NCI-H1930 (cell line): ENCODE measurements at places on chromosomes 4 and X.

- DNase-seq = no peak
Observed at GRCh38 chrX:37922928-37923327, 75.6 kb upstream of the DYNLT3 start.

- no peak for DNase-seq
Observed at GRCh38 chr4:117093571-117093970, 8.2 kb upstream of the TRAM1L1 start.

DNA sequence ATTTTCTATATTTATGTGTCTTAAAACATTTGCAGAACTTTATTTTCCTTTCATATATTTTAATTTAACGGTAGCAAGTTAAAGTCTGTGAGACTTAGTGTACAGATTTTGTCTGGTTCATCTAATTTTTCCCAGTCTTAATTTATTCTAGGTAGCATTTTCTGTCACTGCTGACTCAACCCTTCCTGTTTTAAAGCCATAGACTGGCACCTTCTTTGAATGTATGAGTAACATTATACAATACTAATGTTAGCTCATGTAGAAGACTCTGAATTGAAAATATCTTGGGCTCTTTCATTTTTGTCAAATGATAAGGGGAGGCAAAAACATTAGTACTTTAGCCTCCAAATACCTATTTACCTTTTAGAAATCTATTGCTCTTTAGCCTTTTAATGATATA, 43.6 kb downstream of the BLTP1 start:
- no peak for DNase-seq

DNA sequence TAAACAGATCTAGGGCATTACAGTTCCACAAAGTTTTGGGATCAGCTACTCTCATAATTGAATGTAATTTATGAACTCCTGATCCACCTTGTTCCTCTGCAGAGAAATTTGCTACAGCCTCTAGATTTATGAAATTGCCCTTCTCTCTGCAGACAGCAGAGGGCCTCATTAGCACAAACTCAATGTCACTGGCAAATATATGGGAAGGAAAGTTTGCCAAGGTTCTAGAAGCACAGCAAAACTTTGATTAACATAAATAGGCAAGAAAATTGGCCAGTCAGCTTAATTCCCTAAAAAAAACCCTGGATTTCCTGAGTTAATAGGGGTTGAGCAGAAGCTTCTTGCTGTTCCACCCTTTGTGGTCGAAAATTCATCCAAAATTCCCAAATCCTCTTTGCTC, 31.5 kb downstream of the PRPS1 start:
- DNase-seq = no peak

- DNase-seq = no peak
Observed at GRCh38 chr4:81715757-81716156, 244.1 kb upstream of the RASGEF1B start.

GRCh38 chr4:96473246-96473645, 633.4 kb downstream of the PDHA2 start:
- no peak for DNase-seq

DNA sequence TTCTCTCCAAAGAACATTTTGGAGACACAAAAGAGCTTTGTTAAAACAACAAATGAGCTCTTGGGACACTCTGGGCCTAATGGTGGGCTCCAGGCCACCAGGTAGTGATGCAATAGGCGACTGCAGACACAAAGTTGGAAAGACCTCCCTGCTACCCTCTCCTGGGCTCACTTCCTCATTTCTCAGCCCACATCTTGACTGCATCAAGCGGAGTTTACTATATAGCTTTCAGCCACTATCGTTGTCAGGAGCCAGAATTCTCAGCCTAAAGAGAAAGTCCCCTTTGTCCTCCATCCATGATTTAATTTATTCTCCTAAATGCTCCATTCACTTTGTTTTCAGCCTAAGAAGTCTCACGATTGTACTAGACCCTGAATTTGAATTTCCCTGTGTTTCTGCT, 114.9 kb downstream of the EFHC2 start:
- DNase-seq = no peak

DNA sequence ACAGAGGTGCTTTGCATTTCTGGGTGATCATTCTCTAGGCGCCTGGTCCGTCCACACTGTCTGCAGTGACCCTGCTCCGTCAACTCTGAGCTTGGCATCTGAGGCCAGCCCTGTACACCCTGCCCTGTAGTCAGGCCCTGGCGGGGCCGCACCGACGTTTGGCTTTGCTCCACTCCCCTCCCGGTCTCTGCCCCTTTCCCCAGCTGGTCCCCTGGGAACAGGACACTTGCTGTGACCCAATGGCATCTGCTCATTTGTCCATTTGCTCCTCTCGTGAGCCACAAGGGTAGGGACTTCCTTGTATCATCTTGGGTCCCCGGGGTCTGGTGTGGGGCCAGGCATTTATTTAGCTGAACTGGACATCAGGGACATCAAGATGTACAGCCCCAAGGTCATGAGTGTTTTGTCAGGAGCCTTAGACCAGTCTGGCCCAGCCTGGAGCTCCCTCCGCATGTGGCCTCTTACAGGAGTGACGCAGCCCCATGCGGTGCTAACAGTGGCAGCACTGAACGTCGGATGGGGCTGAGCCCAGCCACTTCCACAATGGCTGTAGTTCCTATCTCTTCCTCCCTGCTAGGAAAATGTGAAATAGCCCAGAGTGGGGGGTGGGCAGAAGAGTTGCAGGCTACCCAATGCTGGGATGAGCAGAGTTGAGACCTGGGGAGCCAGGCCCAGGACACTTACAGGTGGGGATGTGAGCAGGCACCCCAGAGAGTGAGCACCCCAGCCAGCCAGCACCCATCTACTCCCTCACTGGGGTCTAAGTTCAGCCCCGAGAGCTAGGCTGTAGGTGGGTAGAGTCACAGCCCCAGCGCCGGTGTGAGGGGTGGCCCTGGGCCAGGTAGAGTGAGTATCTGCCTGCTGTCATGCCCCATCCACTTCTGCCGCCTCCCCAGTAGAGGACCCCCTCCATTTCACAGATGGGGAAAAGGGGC, 2.0 kb upstream of the SH3BP2 start:
- DNase-seq = no peak

DNA sequence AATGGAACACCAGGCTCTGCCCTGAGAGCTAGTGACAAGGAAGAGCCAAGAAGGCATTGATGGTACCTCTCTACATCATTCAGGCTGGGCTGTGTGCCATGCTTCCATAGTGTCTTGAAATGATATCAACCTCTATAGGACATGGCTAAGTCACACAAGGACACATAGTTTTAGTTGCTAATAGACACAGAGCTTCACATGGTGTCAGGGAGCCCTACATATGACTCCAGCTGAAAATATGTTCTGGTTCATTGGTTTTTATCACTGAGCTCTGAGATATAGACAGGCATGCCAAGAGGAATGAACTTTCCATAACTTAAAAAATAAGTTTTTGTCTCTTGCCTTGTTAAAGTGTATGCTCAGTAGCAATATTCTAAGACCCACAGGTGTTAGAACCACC, 72.1 kb upstream of the PRKG2 start:
- no peak for DNase-seq

DNA sequence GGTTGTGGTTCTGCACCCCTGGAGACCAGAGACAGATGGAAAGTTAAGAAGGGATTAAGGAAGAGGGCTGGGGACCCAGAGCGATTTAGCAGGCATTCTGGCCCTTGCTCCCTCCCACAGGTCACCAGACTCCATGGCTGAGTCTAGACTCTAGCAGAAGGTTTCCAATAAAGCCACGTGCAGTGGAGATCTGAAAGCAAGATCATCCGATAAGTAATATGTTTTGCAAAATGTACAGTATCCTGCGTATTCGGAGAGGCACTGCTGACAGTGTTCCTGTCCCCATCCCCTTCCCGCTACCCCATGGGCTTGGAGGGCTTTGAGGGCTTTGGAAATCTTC, 531 bp upstream of the GPRIN3 start:
- DNase-seq = no peak

DNA sequence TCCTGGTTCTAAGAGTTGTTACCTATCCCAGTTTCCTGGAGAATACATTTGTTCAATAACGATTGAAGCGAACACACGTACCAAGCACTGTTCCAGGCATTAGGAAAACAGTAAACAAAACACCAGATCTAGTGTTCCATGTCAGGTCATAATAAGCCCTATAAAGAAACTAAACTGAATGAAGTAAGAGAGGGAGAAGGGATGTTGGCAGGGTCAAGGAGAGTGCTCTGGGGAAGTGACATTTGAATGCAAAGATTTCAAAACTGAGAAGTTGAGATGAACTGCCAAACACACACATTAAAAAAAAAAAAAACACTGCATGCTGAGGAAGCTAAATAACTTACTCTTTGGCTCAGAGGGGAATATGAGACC, 14.4 kb upstream of the ENAM start:
- DNase-seq = no peak

DNA sequence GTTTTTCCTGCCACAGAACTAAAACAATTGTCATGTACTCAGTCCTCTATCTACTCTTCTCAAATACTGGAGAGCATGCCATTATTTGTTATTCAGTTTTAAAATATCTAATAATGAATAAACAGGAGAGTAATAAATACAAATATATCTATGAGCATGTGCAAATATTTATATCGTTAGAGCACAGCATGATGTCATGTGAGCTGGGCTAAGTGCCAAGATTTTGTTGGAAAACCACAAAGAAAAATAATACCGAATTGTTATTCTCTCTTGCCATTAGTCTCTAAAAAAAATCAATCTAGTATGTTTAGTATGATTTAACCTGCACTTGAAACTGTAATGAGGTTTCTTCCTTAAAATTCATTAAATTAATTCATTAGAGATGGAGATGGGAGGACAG, 97.3 kb downstream of the DDX60 start:
- DNase-seq = no peak
